CD4-positive, alpha-beta T cell treated with Interferon gamma for 1 hour (primary cell): ENCODE measurements at places on chromosomes 16 and 17.
A peak's percentile ranks its signal among the peaks of the same experiment; 100 is the strongest.

DNA sequence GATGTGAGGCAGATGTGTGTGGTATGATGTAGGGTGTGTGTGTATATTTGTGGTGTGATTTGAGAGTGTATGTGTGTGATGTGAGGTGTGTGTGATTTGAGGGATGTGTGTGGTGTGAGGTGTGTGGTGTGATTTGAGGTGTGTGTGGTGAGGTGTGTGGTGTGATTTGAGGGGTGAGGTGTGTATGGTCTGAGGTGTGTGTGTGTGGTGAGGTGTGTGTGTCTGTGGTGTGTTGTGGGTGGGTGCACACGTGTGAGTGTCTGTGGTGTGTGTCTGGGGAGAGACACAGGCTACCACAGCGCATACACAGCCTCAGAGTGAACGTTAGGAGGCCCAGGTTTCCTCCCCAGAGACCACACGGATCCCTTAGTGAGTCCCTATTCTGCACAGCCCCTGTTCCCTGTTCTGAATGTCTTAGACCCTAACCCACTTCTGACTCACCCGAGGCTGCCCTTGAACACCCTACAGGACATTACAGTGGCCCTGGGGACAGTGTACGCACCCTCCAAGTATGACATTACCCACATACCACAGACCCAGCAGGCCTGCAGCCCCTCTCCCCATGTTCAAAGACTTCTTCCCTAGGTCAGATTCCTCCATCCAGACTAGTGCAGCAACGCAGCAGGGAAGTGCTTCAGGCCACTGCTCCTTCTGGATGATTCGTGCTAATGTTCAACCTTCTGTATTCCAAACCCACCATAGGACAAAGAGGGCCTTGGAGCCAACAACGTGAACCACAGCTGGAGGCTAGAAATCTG lies 3.5 kb upstream of the RAB37 start:
- peak; percentile 35 for DNase-seq

- DNase-seq: no peak
Measured at GRCh38 chr17:79465011-79465680, 145.7 kb downstream of the RBFOX3 start.

GRCh38 chr16:75000481-75001081 lies 1.8 kb downstream of the ZNRF1 start:
- no peak for DNase-seq

DNA sequence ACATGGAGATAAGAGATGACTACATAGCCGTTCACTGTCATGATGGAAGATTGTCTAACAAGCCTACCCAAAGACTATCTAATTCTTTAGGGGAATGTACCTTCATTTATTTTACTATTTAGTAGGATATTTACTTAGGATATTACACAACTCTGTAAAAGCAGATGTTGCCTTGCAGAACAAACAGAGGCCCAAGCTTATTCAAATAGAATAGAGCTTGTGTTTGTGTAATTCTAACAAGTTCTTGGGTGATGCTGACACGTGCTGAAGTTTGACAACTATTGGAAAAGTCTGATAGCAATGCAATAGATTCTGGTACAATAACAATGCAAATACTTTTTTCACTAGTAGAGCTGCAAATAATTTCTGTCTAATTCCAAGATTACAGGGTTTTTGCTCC lies 447.6 kb downstream of the TOX3 start:
- DNase-seq: no peak

GRCh38 chr16:50467943-50468748 lies 80.0 kb upstream of the NKD1 start:
- no peak for DNase-seq

DNA sequence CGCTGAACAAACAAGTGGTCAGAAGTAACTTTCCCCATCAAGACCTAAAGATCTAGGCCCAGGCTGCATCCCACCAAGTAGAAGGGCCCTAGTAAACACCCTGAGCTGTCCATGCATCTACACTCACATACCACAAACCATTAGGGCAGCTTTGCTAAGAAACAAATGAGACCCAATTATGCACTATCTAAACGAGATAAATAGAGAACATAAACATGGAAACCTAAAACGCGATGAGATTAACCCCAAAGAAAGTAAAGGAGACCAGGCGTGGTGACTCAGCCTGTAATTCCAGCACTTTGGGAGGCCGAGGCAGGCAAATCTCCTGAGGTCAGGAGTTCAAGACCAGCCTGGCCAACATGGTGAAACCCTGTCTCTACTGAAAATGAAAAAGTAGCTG lies 5.8 kb downstream of the TXNDC11 start:
- DNase-seq: no peak

GRCh38 chr17:51833045-51833444 lies 325.5 kb downstream of the CA10 start:
- DNase-seq: no peak

- DNase-seq: no peak
Measured at GRCh38 chr17:45703348-45703747, 80.8 kb upstream of the CRHR1 start.

- DNase-seq: no peak
Measured at GRCh38 chr16:84484579-84485254, 19.7 kb downstream of the MEAK7 start.

GRCh38 chr17:14986127-14986526 lies 279.0 kb downstream of the PMP22 start:
- no peak for DNase-seq

DNA sequence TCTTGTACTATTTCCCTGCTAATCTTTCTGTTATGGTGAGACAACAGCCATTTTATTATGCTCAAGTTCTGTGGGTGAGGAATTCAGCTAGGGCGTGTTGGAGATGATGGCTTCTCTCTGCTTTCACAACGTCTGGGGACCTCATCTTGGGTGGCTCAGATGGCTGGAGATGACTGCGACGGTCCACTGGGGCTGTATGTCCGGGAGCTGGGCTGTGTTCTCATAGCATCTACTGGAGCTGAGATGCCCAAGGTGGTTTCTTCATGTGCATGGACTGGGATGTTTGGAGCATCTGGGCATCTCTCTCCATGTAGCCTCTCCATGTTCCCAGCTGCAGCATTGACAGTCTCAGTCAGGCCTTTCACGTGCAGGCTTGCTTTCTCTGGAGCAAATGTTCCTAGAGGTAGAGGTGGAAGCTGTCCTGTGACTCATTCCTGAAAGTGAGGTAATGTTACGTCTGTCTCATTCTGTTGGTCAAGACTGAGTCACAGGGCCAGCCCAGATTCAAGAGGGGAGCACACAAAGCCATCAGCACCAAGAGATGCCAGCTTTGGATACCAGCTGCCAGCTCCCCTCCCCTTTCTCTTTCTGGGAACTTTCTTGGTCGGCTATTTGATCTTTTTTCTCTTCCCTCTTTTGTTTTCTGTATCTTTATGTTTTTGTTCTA lies 96.2 kb downstream of the RAP1GAP2 start:
- DNase-seq: no peak

DNA sequence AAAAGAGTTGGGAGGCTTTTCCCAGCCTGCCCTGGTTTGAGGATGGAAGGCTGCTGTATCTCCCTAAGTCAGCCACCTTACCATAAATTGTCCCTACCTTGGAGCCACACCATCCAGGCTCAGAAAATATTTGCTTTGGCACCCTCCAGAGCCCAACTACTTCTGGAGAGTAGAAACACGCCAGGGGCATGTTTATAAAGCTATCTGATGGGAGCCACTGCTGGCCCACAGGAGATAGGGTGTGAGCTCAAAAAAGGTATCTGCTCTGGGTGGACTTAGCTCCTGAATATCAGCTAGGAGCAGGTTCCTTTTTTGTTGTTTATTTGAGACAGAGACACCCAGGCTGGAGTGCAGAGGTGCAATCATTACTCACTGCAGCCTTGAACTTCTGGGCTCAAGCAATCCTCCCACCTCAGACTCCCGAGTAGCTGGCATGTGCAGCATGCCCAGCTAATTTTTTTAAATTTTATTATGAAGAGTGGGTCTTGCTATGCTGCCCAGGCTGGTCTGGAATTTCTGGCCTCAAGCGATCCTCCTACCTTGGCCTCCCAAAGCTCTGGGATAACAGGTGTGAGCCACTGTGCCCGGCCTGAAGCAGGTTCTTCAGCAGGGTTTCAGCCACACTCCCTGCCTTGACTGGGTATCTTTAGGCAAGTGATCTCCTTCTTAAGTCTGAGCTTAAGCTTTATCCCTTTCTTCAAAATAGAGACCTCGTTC lies 147.1 kb downstream of the SALL1 start:
- DNase-seq: no peak

GRCh38 chr16:71648921-71649320 lies 22.9 kb downstream of the MARVELD3 start:
- no peak for DNase-seq

- no peak for DNase-seq
Measured at GRCh38 chr16:12763517-12763916, 40.2 kb downstream of the CPPED1 start.

GRCh38 chr16:78694414-78694813 lies 595.0 kb downstream of the WWOX start:
- DNase-seq: no peak

DNA sequence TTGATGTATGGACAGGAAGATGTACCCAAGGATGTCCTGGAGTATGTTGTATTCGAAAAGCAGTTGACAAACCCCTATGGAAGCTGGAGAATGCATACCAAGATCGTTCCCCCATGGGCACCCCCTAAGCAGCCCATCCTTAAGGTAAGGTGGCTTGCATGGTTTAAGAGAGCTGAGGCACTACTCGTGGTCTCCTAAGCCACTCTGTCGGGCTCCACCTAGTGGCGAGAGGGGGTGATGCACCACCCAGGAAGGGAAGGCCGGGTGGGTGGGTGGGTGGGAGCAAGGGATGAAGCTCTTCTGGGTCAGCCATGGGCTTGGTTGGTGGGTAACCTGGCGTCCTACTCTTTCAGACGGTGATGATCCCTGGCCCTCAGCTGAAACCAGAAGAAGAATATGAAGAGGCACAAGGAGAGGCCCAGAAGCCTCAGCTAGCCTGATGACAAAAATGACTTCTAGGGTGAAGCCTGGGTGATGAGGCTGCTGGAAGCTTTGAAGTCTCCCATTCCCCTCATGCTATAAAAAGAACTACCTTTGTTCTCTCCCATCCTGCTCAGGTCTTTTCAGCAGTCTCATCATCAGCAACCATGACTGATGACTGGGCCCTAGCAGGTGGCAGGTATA lies 21.5 kb downstream of the GPR179 start:
- DNase-seq: peak; percentile 37

DNA sequence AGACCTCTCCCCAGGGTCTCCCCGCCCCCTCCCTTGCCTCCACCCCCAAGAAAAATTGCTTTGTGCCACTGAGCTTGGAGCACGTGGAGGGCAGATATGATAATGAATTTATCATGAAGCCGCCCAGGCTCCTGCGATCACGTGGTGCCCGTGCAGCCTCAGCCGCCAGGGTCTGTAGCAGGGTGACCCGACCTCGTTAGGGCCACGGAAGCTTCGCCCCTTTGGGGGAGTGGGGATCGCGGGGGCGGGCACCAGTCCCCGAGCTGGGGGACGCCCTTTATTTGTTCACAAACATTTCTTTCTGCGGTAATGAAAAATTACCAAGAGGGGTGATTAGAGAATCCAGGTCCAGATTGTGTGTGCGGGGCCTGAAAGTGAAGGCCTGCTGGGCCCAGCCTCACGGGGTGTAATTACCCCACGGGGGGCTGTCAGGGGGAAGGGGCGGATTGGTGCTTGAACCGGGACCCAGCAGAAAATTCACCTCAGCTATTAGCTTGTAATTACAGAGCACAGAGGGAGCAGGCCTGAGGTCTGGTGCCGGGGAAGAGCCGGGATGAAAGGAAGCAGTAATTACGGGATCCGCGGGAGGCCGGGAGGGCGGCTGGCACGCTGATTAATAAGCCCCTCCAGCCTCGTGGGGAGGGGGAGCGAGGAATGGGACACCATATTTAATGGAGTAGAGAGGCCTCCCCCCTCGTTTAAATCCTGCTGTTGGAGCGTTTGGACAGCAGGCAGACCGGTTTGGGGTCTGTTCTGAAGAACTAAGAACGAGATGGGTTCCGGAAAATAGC lies 13.3 kb downstream of the GSE1 start:
- DNase-seq: no peak

DNA sequence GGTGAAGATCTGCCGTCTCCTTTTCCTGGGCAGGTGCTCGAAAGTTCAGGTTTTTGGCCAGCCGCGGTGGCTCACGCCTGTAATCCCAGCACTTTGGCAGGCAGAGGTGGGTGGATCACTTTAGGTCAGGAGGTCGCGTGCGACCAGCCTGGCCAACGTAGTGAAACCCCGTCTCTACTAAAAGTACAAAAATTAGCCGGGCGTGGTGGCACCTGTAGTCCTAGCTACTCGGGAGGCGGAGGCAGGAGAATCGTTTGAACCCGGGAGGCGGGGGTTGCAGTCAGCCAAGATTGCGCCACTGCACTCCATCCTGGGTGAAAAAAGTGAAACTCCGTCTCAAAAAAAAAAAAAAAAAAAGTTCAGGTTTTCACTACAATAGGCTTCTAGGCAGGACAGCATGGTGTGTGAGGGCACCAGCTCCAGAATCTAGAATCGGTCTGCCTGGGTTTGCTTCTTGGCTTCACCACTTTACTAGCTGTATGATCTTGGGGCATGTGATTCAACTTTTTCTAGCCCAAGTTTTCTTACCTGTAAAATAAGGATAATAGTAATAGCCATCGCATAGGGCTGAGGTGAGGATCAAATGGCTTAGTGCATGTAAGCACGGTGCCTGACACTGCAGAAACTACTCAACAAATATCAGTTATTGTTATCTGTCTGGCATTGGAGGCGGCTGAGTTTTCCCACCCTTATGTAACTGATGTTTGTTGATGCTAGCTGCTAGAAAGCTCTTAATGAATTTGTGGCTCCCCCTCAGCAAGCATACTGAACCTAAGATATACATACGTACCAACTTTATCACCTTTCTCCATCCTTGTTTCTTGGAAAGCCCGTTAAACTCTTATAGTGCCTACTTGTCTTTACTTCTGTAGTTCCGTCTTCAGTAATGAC lies 1.3 kb downstream of the PSMD12 start:
- no peak for DNase-seq

GRCh38 chr16:29148867-29149272 lies 164.0 kb downstream of the LAT start:
- peak; percentile 90 for DNase-seq

GRCh38 chr17:50864747-50865059 lies 1.5 kb downstream of the TOB1 start:
- DNase-seq: no peak

DNA sequence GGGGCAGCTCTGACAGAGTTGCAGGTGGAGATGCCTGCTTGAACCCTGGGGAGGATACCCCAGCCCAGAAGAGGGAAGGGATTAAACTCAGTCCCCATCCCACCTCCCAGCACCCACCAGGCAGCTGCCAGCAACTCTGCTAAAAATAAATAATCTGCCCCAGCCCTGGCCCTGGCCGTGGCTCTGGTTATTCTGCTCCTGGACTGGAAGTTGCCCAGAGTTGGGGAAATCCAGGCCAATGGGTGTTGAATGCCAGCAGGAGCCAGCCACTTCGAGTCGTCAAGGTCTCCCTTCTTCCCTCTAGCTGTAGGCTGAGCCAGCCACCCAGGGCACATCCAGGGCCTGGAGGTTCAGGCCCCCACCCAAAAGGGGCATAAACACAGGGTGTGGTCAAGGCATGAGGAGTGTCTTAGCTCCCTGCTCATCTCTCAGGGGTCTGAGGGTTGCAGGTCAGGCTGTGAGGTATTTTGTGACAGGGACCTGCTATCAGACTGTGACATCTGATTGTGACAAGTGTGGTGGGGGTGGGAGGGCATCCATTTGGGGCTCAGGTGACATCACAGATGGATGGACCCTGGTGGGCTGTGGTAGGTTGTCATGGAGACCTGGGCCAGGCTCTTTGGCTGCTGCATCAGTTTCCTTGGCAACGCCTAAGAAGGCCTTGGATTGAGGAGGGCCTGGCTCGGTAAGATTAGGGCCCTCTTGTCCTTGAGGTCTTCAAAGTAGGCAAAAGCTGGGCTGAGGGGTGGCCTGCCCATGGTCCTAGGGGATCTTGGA lies 1.0 kb upstream of the RRAD start:
- no peak for DNase-seq
